ENCODE measurements at places on chromosomes 2 and 18.

GRCh38 chr2:216830346-216830745 is 29.5 kb downstream of the TNP1 start:
- H3K4me1 ChIP-seq: no peaks in the 10 kb centered on the region
- no peak for DNase-seq
- no peak overlapping the region for H3K4me3 ChIP-seq
- H3K27me3 ChIP-seq: no peaks in the 10 kb centered on the region
- H3K27ac ChIP-seq: no peak overlapping the region
- H3K36me3 ChIP-seq: no peaks in the 10 kb centered on the region

DNA sequence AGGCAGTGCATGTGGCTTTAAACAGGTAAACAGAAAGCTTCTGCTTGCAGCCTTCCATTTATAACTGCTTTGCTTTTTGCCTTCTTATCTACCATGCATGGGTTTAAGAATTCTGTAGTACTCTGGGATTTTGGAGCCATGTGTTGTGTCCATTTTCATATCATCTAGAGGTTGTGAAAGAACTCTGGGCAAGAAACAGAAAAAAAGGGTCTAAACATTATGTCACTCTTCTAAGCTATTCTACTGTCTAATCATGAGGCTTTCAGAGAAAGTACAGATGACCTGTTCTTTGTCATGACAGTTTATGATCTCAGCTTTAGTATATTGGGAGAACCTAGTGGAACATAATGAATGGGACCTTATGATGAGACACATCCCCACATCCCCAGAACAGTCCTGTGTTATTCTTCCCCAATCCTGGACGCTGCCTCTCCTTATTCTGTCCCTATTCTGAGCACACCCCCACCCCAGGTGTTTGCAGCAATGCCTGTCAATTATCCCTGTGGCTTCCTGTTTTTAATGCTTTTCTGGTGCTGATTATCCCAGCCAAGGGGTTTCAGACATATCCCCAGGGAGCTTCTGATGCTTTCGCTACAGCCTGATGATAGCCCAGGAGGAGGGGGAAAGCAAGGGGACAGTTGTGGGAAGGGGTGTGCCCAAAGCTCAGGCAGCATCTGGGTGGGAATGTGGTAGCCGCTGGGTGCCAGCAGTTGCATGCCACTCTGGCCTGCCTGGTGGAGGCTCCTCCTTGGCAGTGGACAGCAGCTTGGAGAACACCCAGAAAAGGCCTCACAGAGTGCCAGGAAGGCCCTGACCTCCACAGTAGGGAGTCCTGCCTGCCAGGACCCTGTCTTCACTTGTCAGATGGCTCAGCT is 169.5 kb upstream of the MAP3K20 start:
- DNase-seq: no peak
- H3K36me3 ChIP-seq: no peaks in the 10 kb centered on the region
- H3K4me1 ChIP-seq: peaks cover 2% of the 10 kb centered on the region

DNA sequence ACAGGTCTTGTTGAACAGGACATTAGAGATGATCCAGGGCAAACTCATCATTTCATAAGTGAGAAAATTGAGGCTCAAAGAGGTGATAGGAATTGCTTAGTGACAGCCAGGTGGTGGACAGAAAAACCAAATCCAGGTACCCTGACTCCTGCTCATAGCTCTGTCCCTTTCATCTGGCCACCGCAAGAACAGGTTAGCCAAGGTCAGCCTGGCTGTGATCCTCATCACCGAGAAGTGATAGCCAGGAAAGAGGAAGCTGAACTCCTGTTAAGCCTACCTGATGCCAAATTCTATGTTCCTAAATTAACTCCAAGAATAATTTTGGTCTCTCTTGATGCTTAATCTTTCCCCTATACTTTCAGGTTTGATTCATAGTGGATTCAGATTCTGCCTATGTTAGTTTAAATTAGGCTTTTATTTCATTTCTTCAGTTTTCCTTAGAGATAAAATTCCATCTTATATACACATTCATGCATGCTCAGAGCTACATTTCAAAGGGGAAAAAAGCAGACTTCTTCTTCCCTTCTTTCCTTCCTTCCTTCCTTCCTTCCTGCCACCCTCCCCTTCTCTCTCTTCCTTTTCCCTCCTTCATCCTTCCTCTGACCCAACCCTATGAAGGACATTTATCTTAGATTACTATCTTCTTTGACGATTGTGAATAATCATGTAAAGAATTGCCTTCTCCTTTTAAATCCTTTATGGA is 17.3 kb upstream of the CRIM1 start:
- no peak overlapping the region for H3K27ac ChIP-seq
- H3K4me1 ChIP-seq: no peaks in the 10 kb centered on the region
- DNase-seq: no peak
- H3K4me3 ChIP-seq: no peak overlapping the region
- no peaks in the 10 kb centered on the region for H3K27me3 ChIP-seq
- no peaks in the 10 kb centered on the region for H3K36me3 ChIP-seq

DNA sequence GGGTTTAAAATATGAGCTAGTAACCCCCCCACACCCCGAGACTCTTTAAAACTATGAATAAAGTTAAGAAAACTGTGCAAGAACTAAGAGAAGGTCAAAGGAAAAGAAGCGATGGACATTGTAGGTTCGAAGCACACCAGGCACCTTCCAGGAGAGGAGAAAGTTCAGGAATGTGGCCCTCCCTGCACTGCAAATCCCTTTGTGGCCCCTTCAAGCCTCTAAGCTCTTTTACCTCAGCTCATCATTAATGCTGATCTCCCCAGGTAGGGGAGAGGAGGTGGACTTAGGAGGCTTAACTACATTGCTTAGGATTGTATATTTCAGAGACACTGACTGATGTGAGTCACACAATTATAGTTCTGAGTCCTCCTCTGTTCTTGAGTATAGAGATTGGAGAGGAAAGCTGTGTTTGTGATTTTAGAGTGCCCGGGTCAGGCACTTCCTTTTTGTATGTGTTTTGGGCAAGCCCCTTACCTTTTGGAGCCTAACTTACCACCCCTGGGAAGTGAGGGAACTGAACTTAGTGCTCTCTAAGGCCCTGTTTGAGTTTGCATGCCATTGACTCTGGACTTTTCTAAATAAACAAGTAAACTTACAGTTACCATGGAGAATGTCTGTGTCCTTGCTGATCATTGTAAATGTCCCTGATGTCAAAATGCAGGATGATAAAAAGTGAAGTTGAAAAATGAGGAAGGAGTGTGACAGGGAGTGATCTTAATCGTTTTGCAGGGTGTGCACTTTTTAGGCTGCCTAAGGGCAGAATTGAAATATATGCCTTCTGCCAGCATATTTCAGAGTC is 140.8 kb upstream of the ZEB2 start:
- no peak for DNase-seq
- H3K4me1 ChIP-seq: no peaks in the 10 kb centered on the region
- H3K4me3 ChIP-seq: no peak overlapping the region

DNA sequence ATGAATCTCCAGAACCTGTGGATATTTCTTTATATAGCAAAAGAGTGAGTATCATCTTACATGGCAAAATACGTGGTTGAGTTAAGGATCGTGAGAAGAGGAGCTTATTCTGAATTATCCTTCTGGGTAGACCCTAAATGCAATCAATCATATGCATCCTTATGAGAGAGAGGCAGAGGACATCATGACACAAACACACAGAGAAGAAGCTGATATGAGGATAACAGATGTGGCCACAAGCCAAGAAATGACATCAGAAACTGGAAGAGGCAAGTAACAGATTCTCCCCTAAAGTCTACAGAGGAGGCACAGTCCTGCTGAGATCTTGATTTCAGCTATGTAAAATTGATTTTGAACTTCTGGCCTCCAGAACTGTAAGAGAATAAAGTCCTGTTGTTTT is 730.2 kb upstream of the ZNF804A start:
- H3K27ac ChIP-seq: no peak overlapping the region
- H3K4me3 ChIP-seq: no peak overlapping the region
- H3K27me3 ChIP-seq: no peaks in the 10 kb centered on the region
- H3K36me3 ChIP-seq: no peaks in the 10 kb centered on the region
- H3K4me1 ChIP-seq: no peaks in the 10 kb centered on the region

GRCh38 chr2:240528406-240529040 is 29.3 kb downstream of the ANKMY1 start:
- no peak overlapping the region for H3K27ac ChIP-seq
- H3K27me3 ChIP-seq: no peaks in the 10 kb centered on the region
- no peaks in the 10 kb centered on the region for H3K4me1 ChIP-seq
- H3K4me3 ChIP-seq: no peak overlapping the region
- no peak for DNase-seq

GRCh38 chr2:159042115-159042850 is 73.8 kb downstream of the TANC1 start:
- H3K27ac ChIP-seq: no peak overlapping the region
- H3K27me3 ChIP-seq: no peaks in the 10 kb centered on the region
- H3K4me1 ChIP-seq: no peaks in the 10 kb centered on the region

DNA sequence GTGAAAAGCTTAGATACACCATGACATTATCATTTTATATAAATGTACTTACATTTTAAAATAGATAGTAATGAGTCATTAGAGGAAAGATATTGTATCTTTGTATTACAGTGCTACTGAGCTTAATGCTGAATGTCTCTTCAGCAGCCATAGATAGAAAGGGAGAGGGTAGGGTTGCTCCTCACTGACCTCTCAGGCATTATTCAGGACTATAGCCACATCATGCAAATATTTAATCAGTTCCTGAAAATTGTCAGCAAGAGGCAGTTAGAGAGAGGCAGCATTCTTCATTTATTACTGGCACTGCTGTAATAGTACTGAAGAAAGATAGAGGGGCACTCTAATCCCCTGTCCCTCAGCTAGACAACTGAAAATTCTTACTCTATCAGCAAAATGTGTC is 242.0 kb upstream of the TANK start:
- H3K4me1 ChIP-seq: 0 out of 2 replicates have a peak, but pooled peaks cover 2% of the 10 kb centered on the region
- no peak overlapping the region for H3K27ac ChIP-seq
- peaks cover 15% of the 10 kb centered on the region for H3K36me3 ChIP-seq
- peaks cover 2% of the 10 kb centered on the region for H3K27me3 ChIP-seq
- no peak for DNase-seq
- no peak overlapping the region for H3K4me3 ChIP-seq

- peaks cover 11% of the 10 kb centered on the region for H3K36me3 ChIP-seq
- H3K4me1 ChIP-seq: no peaks in the 10 kb centered on the region
- no peak overlapping the region for H3K4me3 ChIP-seq
- H3K27ac ChIP-seq: no peak overlapping the region
- no peaks in the 10 kb centered on the region for H3K27me3 ChIP-seq
- DNase-seq: no peak
Observed at GRCh38 chr2:101952551-101952950, 39.2 kb upstream of the IL1R2 start.

DNA sequence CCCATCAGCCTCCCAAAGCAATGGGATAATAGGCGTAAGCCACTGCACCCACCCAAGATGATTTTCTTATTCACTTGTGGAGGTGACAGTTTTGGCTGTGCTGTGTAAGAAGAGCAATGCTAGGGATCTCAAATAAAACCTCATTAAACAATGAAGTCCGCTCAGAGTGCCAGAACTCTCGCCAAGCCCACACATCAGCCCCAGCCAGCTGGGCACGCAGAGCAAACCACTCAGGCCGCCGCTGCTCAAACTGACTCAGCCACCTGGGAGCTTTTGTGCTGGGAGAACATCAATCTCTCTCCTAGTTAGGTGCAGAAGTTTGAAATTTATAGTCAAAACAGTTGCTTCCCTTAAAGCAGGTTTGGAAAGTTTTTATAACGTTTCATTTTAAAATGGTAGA is 47.6 kb downstream of the RNF152 start:
- no peaks in the 10 kb centered on the region for H3K4me1 ChIP-seq
- no peak overlapping the region for H3K27ac ChIP-seq
- no peaks in the 10 kb centered on the region for H3K36me3 ChIP-seq
- no peak overlapping the region for H3K4me3 ChIP-seq

DNA sequence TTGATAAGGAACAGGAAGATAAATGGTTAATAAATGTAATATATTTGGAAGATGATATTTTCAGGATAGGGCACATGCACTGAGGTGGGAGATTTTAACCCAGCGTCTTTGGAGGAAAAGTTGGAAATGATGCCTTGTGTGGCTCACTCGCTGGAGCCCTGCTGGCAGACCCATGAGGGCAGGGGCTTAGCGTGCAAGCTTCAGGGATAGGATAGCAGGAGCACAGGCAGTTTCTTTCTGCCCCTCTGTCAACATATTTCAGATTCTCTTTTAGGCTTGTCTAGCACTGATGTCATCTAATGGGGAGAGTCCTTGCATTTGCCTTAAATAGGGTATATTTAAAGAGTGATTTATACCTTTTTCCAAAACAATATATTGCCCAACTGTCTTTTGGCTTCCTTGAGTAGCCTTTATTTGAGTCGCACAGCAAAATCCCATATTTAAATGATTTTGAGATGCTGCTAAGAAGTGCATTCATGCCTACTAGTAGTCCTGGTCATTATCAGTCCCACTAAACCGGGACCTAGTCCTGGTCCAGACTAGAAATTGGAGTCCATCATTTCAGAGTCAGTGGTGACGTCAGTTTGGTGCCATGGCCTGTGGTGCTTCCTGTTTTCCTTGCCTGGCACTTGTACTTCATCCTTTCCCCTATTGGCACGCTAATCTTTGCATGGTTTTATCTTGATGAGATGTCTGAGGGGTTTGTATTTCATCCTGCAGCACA is 45.8 kb downstream of the SH3RF3 start:
- H3K36me3 ChIP-seq: peaks cover 2% of the 10 kb centered on the region
- no peak for DNase-seq
- H3K4me1 ChIP-seq: no peaks in the 10 kb centered on the region
- H3K27ac ChIP-seq: no peak overlapping the region

GRCh38 chr18:55319459-55320193 is 268.4 kb downstream of the TCF4 start:
- H3K27ac ChIP-seq: no peak overlapping the region
- no peak for DNase-seq
- no peaks in the 10 kb centered on the region for H3K36me3 ChIP-seq
- H3K27me3 ChIP-seq: no peaks in the 10 kb centered on the region
- no peak overlapping the region for H3K4me3 ChIP-seq

DNA sequence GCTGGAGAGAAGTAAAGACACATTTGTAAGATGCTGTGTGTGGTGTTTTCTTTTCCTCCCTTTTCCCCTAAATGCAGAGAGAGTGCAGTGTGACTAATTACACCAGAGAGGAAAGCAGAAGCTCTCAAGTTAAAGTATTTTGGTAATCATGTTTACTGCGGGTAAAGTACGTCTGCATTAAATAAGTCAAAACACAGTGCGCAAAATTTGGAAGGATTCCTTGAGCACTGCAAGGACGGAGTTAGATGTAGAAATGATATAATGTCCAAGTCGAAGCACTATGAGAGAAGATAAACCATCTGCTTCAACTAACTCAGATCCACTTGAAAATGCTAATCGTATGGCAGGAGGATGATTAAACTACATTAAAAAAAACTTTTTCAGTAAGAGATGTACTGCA is 766.5 kb downstream of the RNF144A start:
- DNase-seq: no peak
- no peaks in the 10 kb centered on the region for H3K4me1 ChIP-seq
- H3K27me3 ChIP-seq: no peaks in the 10 kb centered on the region
- no peak overlapping the region for H3K4me3 ChIP-seq
- no peaks in the 10 kb centered on the region for H3K36me3 ChIP-seq

- no peak overlapping the region for H3K4me3 ChIP-seq
- H3K36me3 ChIP-seq: no peaks in the 10 kb centered on the region
- H3K27ac ChIP-seq: no peak overlapping the region
- H3K4me1 ChIP-seq: no peaks in the 10 kb centered on the region
- no peak for DNase-seq
Observed at GRCh38 chr2:143261986-143262385, 132.8 kb downstream of the ARHGAP15 start.

All from H9 (cell line).